SK-MEL-5 (cell line): ENCODE measurements at places on chromosomes 3 and 15. TPM values are rescaled to one million over a fixed set of nuclear protein-coding genes. Genes with fewer than 3 reads are reported as not detected.

DNA sequence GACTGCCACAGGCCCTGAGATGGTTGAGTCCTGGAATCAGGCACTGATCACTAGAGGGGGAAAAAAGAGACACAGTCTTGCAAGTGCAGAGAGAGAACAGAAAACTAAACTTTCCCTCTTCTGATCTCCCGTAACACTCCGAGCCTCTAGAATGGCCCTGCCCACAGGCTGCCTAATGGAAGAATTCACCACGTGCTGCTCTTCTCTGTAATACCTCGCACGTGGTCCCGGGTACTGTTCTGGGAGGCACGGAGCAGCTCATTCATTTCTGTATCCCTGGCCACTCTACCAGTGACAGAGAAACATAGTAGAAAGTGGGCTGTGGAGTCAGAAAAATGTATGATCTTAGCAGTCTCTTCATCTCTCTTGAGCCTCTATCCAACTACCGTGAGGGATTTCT is 30.4 kb downstream of the VGLL4 start:
- DNase-seq = no peak

DNA sequence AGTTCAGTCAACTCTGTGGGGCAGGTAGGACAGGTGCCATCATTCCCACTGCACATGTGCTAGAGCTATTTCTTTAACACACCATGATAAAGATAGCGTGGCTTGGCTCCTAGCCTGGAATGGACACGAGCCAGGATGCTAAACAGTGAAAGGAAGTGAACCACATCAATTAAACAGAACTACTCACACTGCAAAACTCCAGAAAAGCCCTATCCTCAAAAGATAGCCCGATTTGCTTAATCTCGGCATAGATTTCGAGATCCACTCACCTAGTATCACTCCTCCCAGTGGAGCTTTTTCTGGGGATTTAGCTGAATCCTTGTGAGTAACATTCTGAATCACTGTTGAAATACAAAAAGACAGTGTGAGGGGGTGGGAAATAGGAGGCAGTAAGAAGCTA is 118.0 kb downstream of the ABI3BP start:
- no peak for DNase-seq

- peak; percentile 63 for DNase-seq
Observed at GRCh38 chr15:31396881-31397560, 70.4 kb downstream of the KLF13 start.

- DNase-seq = no peak
Observed at GRCh38 chr3:21673393-21673792, 77.6 kb downstream of the ZNF385D start.

- DNase-seq = no peak
Observed at GRCh38 chr3:123518892-123519485, 65.9 kb downstream of the HACD2 start.

GRCh38 chr15:47577000-47577399 is 140.3 kb upstream of the SEMA6D start:
- DNase-seq = no peak

GRCh38 chr3:73215281-73215680 is 153.8 kb downstream of the EBLN2 start:
- DNase-seq = no peak

DNA sequence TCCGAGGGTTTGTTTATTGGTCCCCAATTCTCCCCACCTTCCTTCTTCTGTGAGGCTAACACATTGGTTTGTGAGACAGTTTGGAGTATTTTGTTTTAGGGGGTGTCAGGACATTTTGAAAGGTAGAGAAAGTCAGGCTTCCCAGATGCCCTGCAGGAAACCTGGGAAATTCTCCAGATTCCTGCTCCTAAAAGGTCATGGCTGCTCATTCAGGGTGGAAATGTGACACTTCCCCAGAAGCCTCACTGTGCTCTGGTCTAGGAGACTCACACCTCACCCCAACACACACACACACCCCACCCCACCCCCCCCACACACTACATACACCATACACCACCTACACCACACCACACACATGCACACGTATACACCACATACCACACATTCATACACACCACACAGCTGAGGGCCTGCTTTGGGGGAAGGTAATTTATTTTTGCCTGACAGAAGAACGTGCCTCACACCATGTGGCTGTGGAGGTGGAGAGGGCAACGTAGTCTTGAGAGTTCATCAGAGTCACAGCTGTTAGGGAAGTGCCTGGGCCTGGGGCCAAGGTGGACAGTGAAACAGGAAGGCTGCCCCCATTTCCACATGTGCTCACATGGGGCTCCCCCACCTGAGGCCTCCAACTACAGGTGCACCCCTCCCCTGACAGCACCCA is 40.4 kb upstream of the LIMD1 start:
- no peak for DNase-seq

- no peak for DNase-seq
Observed at GRCh38 chr15:29099131-29099880, 170.3 kb downstream of the NSMCE3 start.

DNA sequence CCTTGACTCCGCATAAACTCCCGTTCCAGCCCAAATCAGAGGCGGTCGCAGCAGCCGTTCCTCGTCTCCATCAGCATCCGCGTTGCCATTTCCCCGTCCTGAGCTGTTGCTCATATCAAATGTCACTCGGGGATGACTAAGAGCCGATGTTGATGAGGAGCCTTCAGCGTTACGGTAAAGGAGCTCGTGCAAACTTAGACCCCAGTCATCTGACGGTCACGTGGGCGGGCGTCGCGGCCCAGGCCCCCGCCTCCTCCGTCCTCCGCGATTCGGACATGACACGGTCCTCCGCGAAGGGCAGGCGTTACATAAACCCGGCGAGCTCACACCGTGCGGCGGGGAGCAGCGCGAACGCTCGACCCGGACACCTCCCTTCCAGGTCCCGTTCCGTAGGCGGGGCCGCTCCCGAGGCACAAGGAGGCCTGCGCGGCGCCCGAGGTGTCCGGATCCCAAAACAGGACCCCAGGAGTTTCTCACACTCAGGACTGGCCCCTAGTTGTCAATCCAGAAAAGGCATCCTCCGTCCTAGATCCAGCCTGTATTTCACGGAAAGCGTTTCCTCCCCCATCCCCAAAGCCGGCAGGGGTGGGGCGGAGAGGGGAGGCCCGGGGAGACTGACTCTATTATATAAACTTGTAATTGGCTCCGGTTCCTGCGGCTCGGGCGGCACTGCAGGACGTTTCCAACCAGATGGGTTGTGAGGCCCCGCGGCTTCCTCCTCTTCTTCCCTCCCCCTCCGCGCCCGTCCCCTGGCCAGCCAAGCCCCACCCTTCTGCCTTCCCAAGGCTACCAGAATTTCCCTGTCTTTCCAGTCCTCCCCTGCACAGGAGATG is 100.0 kb upstream of the IGF1R start:
- peak; percentile 87 for DNase-seq

DNA sequence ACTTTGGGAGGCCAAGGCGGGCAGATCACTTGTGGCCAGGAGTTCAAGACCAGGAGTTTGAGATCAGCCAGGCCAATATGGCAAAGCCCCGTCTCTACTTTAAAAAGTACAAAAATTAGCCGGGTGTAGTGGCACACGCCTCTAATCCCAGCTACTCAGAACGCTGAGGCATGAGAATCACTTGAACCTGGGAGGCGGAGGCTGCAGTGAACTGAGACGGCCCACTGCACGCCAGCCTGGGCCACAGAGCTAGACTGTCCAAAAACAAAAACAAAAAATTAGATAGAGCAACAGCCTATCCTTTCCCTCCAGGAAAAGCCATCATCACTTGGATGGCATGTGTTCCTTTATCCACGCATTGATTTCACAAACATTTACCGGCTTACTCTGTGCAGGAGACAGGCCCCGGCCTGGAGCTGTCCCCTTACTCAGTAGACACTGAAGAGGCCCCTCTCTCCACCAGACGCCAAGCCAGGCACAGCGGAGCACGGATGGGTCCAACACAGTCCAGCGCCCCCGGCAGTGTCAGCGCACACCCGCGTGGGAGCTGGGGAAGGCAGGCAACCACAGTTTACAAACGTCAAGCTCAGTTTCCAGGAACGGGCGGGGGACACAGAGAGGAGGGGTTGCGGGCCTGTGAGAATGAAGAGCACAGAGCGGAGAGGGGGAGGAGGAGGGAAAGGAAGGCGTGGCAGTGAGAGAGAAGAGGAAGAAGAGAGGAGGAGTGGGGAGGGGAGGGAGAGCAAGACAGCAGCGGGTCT is 3.1 kb downstream of the GP5 start:
- DNase-seq = no peak

DNA sequence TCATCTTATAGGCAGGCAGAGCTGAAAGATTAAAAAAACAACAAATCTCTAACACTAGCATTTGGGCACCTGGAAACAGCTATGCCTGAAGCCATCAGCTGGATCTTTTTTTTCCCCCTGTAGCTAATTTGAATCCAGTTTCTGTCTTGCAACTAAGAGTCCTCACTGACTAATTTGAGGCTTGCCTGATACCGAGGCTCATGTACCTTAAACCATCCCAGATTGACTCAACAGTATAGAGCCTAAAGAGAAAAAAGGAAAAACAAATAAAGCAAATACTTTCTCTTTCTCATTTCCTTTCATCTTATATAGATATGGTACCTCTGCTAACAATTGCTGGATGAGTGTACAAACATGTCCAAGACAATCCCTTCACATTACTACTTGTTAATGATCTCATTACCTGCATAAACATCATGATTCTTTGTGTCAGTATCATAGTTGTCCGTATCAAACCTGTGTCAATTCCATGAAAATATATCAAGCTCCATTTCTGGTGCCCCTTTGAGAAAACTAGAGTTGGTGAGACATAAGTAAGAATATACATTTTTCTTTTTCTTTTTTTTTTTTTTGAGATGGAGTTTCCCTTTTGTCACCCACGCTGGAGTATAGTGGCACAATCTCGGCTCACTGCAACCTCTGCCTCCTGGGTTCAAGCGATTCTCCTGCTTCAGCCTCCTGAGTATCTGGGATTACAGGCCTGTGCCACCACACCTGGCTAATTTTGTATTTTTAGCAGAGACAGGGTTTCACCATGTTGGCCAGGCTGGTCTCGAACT is 43.1 kb downstream of the BHLHE40 start:
- DNase-seq = no peak

DNA sequence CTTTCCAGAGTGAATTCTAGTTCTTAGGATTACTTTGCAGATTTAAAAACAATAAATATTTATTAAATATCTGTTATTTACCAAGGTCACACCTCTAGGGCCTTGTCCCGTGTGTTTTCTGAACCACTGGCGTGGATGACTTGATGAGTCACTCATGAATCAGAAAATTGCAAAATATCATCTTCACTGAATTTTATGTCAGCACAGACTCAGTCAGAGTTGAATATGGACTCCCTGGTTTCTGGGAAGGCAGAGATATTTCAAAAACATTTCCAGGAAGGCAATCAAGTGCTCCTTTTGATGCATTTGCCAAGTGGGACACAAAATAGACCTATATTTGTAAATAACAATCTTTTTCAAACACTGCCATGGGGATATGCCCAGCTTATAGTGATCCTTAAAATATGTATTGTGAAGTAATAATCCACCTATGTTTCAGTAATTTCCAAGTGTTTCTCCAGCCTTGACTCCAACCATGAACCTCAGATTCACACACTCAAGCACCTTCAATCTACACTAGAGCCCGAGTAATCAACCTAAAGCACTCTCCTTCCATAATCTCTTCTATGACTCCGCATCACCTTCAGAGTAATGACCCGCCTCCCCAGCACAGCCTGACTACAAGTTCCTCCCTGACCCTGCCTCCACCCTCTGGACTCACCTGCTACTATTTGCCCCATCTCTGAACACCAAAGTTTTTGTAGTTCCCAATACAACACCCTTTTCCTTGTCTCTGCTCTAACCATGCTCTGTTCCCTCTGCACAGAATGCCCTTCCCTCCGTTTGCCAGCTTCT is 24.3 kb downstream of the DPH3 start:
- DNase-seq = no peak

- DNase-seq = no peak
Observed at GRCh38 chr3:12929801-12930200, 88.4 kb upstream of the RPL32 start.

DNA sequence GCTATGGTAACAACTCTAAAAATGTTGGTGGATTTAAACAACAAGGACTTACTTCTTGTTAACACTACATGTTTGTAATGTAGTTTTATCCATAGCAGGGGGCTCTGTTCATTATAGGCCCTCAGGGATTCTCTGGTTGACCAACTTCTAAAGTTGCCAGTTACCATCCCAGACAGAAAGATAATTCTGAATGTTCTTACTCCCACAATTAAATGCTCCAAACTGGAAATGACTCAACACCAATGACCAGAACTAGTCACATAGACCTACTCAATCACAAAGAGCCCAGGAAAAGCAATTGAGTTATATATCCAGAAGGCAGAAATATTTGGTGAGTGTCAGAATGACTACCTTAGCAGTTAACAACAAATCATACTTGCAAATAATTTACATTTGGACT is 199.3 kb upstream of the UMPS start:
- DNase-seq = peak; percentile 26

- DNase-seq = no peak
Observed at GRCh38 chr3:178684881-178685590, 148.8 kb downstream of the KCNMB2 start.

DNA sequence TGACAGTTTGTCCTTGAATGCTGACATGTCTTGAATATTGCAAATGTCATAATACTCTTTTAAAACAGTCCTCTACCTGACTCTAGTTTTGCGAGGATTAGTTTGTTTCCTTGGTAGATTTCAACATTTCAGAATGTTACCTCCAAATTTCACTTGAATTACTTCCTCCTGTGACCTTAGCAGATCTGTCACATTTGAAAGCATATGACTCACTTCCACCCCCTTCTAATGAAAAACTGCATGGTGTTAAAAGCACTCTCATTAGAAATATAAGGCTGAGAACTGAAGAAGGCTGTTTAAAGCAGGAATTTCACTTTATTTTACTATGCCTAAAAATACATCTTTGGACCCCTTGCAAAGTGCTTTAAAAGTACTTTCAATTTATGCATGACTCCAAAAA is 598.7 kb upstream of the TGFBR2 start:
- no peak for DNase-seq

DNA sequence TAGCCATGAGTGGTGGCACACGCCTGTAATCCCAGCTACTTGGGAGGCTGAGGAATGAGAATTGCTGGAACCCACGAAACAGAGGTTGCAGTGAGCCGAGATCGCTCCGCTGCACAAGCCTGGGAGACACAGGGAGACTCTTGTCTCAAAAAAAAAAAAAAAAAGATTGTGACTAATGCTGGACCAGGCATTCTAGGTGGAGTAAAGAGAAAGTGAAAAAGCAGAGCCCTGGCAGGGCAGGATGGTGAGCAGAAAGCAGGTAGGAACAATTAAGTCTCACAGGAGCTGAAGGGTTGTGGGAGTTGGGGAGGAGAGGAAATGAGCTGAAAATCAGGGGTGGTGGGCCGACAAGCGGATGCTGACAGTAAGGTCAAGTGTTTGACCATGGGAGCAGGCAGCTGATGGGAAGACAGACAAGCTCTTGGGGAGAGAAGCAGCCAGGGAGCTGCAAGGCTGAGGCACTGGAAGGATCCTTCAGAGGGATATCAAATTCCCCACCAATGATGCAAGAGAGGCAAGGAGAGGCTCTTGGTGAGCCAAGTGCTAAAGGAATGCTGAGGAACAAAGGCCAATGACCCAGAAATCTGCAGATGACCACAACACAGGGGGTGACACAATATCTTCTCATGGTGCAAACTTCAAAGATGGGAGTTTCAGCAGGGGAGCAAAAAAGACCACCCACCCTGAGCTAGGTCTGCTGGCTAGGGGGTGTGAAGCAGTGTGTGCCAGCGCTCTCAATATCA is 251.1 kb downstream of the ULK4 start:
- no peak for DNase-seq

KNL1 gene
- total RNA-seq = 17.2 and 18.4 TPM in 2 replicates

UROC1 gene
- 0.05 and 0.21 TPM in 2 replicates for total RNA-seq

ARPIN gene
- total RNA-seq = 3.9 and 4.4 TPM in 2 replicates

UBE3A gene
- total RNA-seq = 52.8 TPM in 2 replicates

MCTP2 gene
- 18.3 and 20.5 TPM in 2 replicates for total RNA-seq
